ENCODE measurements at places on chromosomes 13 and 19. TPM values are rescaled to one million over a fixed set of nuclear protein-coding genes. Genes with fewer than 3 reads are reported as not detected.

NLRP5 gene
- total RNA-seq: not detected

NLRP11 gene
- not detected for total RNA-seq

LILRA1 gene
- total RNA-seq: not detected

RASGRP4 gene
- 1.7 TPM for total RNA-seq

GJA3 gene
- 0.29 TPM for total RNA-seq

PPP5C gene
- 72.4 TPM for total RNA-seq

ZFP28 gene
- total RNA-seq: 9.4 TPM

ZNF527 gene
- total RNA-seq: 13.2 TPM

EBPL gene
- 78.9 TPM for total RNA-seq

CRLF1 gene
- total RNA-seq: 105 TPM

URAD gene
- total RNA-seq: not detected

NCCRP1 gene
- total RNA-seq: 0.45 TPM

NECTIN2 gene
- total RNA-seq: 88.6 TPM

ZNF180 gene
- total RNA-seq: 22.8 TPM

TMPRSS9 gene
- not detected for total RNA-seq

SPIB gene
- total RNA-seq: not detected

EDDM13 gene
- 2.0 TPM for total RNA-seq

PSPN gene
- 1.1 TPM for total RNA-seq

PEAK3 gene
- 1.6 TPM for total RNA-seq

PLPPR2 gene
- 9.1 TPM for total RNA-seq

RNF17 gene
- not detected for total RNA-seq

GIPR gene
- 1.3 TPM for total RNA-seq

CDX2 gene
- not detected for total RNA-seq

SHC2 gene
- 52.0 TPM for total RNA-seq

HSD17B14 gene
- 11.9 TPM for total RNA-seq

CYP4F8 gene
- not detected for total RNA-seq

ATP8B3 gene
- 1.6 TPM for total RNA-seq

RNF6 gene
- total RNA-seq: 26.1 TPM

A1BG gene
- total RNA-seq: 3.4 TPM

KRTDAP gene
- 2.7 TPM for total RNA-seq

LILRB4 gene
- 4.0 TPM for total RNA-seq

ATXN8OS gene
- total RNA-seq: not detected

ICAM3 gene
- 6.0 TPM for total RNA-seq

CABP5 gene
- total RNA-seq: not detected

SSC5D gene
- 1.7 TPM for total RNA-seq

LRRC8E gene
- 2.5 TPM for total RNA-seq

BEST2 gene
- total RNA-seq: not detected

PROZ gene
- total RNA-seq: not detected

ZNF443 gene
- total RNA-seq: 4.2 TPM

HTR2A gene
- total RNA-seq: not detected

PRRG2 gene
- total RNA-seq: 29.6 TPM

SLITRK5 gene
- 5.5 TPM for total RNA-seq
